ENCODE measurements at places on chromosomes 3 and 15.

DNA sequence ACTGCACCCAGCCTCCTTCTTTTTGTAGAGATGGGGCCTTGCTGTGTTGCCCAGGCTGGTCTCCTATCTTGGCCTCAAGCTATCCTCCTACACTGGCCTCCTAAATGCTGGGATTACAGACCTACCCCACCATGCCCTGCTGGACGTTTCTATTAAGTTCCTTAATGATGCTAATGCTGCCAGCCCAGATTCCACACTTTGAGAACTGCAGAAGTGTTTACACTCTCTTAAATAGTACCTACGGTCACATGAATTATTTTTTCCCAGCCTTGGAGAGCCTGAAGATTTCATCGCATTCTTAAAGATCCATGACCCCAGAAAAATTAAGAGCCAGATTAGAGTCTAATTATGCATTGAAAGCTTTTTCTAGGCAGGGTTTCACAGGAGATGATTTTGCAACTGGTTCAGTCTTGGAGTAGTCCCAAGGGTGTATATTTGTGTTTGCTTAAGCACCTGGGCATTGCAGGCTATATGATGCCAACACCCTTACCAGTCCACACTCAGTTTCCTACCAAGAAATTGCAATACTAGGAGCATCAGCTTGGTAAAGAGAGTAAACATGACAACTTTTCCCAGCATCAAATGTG lies 36.6 kb downstream of the TM4SF4 start:
- DNase-seq, result no peak

GRCh38 chr3:43405888-43406642 lies 119.7 kb downstream of the SNRK start:
- no peak for DNase-seq

GRCh38 chr3:53102601-53103147 lies 27.6 kb downstream of the RFT1 start:
- no peak for DNase-seq

DNA sequence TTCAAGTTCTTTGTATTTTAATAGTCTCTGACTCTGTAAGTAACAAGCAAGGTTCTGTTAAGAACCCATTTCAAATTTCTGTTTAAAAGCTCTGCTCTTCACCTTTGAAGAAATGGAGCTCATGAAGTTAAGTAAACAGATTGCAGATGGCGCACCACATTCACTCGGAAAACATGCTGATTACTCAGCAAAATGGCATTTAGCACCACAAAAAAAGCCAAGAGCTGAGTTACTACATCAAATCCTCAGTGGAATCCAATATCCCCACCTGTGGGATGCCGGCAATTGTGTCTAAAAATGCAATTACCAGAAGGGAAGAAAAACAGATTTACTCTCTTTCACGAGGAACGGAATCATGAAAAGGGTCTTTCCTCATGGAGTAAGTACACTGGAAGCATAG lies 758.0 kb downstream of the NTRK3 start:
- no peak for DNase-seq

DNA sequence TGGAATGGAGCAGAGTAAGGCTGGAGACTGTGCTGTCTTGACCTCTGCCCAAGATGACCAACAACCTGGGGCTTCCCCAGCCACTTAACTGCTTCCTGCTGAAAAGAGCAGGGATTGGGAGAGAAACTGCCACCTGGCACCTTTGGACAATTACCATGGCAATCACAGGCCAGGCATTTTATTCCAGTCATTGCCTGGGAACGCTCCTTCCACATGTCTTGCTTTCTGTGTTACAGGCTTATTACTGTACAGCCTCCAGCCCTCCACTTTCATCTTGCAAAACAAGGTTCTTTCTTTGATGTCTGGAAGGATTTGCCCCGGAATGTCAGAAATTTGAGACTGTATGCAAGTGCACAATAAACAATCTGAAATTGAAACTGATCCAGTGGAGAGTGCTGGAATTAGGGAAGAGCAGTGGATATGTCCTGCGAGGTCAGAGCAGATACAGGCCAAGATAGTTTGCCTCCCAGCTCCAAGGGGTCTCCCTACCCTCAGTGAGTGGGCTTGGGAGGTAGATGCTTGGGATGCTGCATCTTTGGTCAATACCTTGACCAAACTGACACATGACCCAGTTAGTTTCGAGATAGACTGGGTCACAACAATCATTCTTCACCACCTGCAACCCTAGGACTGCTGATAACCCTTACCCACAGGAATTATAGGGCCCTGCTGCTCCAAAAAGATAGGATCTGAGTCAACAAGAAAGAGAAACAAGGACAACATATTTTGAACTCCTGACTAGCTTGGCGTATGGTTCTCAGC lies 2.7 kb downstream of the PPP1R14D start:
- DNase-seq, result no peak

GRCh38 chr3:32316319-32316718 lies 75.3 kb upstream of the CMTM7 start:
- no peak for DNase-seq

GRCh38 chr15:64568765-64569164 lies 108.4 kb downstream of the ZNF609 start:
- no peak for DNase-seq

- DNase-seq, result no peak
These were observed 785.6 kb downstream of the NTRK3 start for GRCh38 chr15:87470923-87471322.

DNA sequence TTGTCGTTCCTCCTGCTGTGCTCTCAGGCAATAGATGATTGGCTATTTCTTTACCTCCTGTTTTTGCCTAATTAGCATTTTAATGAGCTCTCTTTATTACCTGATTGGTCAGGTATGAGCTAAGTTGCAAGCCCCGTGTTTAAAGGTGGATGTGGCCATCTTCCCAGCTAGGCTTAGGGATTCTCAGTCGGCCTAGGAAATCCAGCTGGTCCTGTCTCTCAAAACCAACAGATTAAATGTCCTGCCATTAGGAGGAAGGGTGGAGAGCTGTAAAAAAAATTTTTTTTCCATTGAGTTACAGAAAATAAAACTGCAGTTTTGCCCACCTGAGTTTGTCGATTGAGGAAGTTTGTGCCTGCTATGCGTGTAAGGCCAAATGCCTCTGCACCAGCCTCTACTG lies 5.4 kb upstream of the ACSBG1 start:
- DNase-seq, result no peak

- DNase-seq, result no peak
These were observed 8.7 kb downstream of the SLC27A2 start for GRCh38 chr15:50190723-50191122.

GRCh38 chr3:173732237-173732636 lies 334.7 kb downstream of the NLGN1 start:
- DNase-seq, result no peak

DNA sequence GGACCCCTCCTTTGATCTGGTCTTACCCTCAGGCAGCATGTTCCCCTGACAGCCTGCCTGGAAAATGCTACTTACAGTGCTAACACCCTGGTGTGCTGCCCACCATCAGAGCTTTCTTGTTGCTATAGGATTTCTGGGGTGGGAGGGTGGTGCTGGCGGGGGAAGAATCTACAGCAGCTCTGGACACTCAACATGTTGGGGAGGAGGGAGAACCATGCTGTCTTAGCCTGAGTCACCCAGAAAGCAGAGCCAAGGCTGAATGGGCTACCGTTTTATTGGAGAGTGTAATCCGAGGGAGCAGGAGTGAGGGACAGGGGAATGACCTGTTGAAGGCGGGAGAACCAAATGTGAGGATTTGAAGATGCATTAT lies 45.6 kb downstream of the MFSD1 start:
- DNase-seq, result no peak

DNA sequence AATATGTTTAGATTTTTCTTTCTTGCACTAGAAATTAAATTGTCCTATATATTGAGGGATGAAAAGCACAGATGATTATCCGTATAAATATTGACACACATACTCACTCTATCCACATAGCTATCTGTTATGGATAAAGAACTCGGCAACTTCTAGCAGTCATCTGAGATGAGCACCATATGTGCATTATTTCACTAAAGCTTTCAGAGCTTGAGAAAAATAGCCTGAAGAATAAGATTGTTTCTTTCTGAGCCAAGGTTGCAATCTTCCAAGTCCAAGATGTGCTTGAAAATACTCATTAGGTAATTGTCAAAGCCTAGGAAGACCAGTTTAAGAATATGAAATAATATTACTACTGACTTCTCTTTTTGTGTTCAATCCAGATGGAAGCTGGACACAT lies 40.5 kb downstream of the COL8A1 start:
- no peak for DNase-seq

- DNase-seq, result no peak
These were observed 45.4 kb upstream of the TSC22D2 start for GRCh38 chr3:150362515-150363302.

DNA sequence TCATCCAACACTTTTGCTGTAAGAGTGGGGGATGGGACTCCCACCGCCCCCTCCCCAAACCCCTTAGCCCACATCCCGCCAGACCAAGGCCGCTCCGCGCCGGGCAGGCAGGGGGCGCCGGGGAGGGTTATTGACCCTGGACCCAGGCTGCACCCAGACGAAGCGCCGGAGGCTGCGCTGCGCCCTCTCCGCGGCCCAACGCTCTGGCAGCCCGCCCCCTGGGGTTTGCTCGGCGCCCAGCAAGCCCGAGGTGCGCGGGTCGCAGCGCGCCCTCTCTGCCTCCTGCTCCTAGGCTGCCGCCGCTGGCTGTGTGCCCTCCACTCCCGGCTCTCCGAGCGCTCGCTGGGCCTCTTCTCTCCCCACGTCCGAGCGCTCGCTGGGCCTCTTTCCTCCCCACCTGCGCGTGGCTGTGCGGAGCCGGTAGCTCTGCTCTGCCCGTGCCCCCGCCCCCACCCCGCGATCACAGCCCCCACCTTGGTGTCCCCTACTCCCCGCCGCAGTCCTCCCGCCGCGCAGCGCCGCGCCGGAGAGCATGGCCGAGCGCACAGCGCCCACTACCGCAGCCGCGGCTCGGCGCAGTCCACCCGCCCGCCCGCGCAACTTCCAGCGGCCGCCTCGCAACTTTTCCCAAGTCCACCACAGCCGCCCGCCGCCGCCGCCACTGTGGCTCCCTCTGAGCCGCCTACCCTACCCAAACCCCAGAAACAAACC lies 1.2 kb downstream of the MECOM start:
- DNase-seq, result no peak

DNA sequence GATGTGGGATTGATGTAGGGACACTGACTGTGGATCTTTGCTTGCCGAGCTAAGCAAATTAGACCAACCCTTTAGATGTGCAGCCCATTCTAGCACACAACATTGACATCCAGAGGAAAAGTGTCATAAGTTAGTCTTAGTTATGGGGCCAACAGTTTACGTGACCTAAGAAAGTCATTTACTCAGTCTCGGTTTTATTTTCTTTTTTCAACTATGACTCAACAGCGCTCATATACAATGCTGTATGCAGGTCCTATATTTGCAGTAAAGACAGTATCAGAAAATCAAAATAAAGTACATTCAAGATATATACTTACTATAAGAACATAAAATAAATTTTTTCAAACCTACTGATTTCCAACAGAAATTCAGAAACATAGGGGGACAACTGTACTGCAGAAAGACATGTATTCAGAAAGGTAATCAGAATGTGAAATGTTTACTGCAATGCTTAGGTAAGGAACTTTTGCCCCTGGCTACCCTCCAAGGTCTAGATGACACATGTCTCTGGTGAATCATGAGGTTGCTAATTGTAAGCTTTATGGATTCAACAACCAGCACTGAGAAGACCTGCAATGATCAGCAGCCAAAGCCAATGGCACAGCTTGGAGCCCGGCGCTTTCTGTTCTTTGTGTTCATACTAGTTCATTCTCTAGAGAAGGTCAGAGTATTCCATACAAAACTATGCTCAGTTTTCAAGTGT lies 317.5 kb upstream of the CNTN6 start:
- no peak for DNase-seq

DNA sequence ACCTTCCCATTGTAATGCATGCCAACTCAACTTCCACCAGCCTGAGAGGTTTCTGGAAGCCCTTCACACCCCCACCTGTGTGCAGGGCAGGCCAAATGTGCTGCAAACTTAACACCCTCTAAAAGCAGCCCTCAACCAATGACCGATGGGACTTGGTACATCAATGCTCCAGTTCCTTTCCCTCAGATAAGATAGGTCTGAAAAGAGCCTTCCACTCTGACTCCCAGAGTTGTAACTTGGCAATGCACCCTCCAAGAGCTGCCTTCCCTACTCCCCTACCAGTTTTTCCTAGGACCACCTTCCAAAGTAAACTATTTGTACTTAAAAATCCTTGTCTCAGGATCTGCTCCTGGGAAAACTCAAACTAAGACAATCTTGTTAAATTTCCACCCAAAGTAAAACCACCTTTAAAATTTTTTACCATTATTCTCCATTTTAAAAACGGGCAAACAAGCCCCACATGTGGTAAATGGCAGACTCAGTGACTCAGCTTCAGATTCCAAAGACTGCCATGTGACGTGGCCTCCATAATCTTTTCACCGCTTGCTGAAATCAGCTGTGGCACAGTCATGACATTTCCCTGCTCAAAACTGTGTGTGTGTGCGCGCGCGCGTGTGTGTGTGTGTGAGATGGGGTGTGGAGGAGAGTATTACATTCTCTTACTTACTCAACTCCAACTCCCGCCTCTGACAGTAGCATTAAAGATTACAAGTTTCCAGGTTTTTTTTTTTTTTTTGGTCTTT lies 17.2 kb downstream of the RASGRP1 start:
- no peak for DNase-seq

DNA sequence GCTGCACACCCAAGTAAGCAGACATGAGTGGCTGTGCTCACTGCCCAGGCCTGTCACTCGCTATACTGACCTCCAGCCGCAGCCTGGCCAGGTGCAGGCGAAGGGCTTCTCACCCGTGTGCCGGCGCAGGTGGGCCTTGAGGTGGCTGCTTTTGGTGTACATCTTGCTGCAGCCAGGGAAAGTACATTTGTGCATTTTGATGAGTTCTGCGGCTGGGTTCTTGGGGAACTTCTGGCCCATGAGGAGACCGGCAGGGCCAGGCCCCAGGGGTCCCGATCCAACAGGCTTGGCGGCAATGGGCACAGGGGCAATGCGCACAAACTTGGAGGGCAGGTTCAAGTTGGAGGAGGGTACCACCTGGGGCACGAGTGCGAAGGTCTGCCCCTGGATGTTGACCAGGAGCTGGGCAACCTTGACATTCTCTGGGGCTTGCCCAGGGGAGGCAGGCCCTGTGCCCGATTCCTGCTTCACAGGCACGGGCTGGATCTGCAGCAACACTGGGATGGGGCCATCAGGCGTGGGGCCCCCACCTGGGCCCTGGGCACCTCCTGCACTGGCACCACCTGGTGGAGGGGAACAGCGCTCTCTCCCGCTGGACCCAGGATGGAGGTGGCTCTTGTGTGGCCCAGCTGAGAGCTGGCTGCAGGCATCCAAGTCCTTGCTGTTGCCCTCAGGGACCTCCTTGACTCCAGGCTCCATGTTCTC lies 5.3 kb downstream of the KLF15 start:
- DNase-seq, result no peak

GRCh38 chr15:73781038-73781925 lies 28.1 kb upstream of the INSYN1 start:
- no peak for DNase-seq

- no peak for DNase-seq
These were observed 5.8 kb upstream of the SUCNR1 start for GRCh38 chr3:151867666-151868065.
